Naive thymus-derived CD8-positive, alpha-beta T cell (primary cell): ENCODE measurements at places on chromosomes 3 and 15. TPM values are rescaled to one million over a fixed set of nuclear protein-coding genes. Genes with fewer than 3 reads are reported as not detected.

Gene PYGO1
- total RNA-seq = not detected

Gene NCKIPSD
- total RNA-seq = 18.7 TPM

Gene CHRD
- not detected for total RNA-seq

Gene CD86
- total RNA-seq = 0.83 TPM

DNA sequence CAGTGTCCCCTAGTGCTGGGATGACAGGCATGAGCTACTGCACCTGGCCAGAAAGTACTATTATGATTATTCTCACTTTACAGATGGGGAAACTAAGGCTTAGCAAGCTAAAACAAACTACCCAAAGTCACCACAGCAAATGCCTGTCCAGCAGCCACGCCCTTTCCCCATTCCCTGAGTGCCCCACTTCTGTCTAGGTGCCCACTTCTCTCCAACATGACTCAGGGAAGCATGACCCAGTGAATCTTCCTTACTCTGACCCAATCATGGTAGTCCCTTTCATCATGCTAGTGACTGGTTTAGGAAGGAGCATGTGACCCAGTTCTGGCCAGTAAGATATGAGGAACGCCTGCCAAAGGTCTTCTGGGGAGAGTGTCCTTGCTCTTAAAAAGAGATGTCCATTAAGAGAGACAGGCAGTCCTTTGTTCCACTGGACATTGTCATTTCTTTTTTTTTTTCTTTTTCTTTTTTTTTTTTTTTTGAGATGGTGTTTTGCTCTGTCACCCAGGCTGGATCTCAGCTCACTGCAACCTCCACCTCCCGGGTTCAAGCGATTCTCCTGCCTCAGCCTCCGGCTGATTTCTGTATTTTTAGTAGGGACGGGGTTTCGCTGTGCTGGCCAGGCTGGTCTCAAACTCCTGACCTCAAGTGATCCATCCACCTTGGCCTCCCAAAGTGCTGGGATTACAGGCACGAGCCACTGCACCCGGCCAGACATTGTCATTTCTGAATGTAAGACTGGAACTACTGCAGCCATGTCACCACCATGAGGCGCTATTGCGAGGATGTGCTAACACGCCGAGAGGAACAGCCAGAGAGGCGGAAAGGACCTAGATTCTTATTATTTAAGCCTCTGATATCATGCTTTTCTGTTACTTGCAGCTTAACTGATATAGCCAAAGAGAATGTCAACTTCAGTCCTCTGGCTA is 19.8 kb downstream of the MEGF11 start:
- DNase-seq = no peak

Gene CGNL1
- total RNA-seq = not detected

DNA sequence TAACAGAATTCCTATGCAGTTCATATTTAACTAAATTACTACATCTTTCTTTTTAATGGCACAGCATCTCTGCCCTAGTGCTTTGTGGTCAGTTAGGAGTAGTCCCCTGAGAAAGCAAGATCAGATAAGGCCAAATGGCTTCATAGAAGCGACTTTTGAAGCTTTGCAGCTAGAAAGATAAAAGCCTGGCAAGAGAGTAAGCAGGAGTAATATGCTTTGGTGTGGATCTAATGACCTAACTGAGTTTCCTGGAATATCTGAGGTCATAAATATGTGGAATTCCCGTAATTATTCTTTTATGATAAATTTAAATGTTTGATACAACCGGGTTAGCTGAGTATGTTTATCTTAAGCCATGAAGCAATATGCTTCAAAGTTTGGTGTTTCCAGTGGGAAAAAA is 374.9 kb upstream of the LRRC3B start:
- DNase-seq = no peak

GRCh38 chr3:161403251-161403650 is 31.9 kb upstream of the SPTSSB start:
- no peak for DNase-seq

- DNase-seq = no peak
These were observed 527.6 kb downstream of the DIPK2A start for GRCh38 chr3:144499001-144499930.

- no peak for DNase-seq
These were observed 122.6 kb downstream of the FBN1 start for GRCh38 chr15:48522911-48523310.

- DNase-seq = no peak
These were observed 928 bp downstream of the CEP97 start for GRCh38 chr3:101725194-101725889.

GRCh38 chr15:77964193-77964592 is 113.3 kb downstream of the TBC1D2B start:
- no peak for DNase-seq

Gene PLA2G4E
- total RNA-seq = not detected

Gene SLC28A2
- not detected for total RNA-seq

GRCh38 chr15:101449471-101450402 is 39.8 kb downstream of the PCSK6 start:
- DNase-seq = no peak

DNA sequence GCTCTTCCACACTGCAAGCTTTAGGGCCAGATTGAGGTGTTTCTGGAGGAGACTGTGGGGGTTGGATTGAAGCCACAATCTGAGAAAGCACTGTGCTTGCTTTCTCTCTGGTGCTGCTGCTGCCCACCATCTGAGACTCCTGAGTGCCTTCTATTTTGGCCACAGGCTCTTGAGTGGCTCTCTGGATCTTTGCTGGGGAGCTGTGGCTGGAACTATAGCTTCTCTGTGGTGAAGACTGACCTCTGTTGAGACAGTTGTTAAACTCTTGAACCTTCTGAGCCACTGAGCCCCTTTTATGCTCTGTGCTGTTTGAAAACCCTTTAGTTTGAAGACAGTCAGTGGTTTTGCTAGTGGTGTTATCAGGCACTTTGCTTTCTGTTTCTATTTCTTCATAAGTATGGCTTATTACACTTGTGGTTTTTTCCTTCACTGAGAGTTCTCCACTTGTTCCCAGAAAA is 108.7 kb upstream of the TSPAN3 start:
- DNase-seq = no peak

Gene VIPR1
- 122 TPM for total RNA-seq

DNA sequence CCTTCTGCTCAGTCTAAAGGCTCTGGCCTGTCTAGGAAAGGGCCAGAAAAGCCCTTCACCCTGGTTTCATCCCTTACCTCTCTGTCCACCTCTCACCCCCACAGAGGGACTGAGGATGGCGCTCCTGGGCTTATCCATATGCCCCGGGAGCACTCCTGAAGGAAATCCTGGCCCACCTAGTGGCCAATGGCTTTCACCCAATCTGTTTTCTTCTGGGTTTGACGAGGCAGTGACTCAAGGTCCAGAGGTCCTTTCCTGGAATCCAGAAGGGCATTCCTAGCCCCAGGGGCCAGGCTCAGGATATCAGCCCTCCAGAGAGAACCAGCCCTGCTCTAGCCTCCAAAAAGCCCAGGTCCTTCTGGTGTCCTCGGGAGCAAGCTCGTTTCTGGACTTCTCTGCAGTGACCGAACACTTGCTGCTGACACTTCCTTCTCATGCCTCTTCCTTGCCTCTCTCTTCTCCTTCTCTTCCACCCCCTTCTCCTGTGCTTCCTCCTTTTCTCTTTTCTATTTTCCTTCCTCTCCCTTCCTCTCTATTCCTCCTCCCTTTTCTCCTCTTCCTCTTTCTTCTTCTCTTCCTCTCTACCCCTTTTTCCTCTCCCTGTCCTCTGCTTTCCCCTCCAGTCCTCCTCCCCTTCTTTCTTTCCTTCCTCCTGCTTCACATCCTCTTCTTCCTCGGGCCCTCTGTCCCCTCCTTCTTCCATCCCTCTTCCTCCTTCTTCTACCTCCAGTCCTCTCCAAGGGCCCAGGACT is 59.6 kb downstream of the RHCG start:
- DNase-seq = no peak

Gene CKMT1A
- total RNA-seq = not detected

Gene DUOXA2
- not detected for total RNA-seq

DNA sequence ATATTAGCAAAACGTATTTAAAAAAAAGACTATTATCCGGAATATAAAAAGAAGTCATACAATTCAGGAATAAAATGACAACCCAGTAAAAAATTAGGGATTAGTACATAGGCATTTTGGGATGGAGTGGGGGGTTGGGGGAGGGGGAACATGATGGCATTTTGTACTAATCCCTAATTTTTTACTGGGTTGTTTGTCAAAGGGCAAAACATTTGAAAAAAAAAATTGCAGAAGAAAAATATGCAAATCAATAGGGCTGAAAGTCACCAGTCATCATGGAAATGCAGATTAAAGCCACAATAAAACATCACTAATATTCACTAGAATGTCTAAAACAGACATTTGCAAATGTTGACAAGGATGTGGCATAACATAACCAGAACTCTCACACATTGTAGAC is 82.5 kb downstream of the RPL22L1 start:
- DNase-seq = no peak

- no peak for DNase-seq
These were observed 110.4 kb downstream of the TMEM266 start for GRCh38 chr15:76169911-76170800.

Gene SRGAP3
- 1.8 TPM for total RNA-seq

Gene PLS1
- 4.3 TPM for total RNA-seq

Gene CD200R1
- 9.5 TPM for total RNA-seq

DNA sequence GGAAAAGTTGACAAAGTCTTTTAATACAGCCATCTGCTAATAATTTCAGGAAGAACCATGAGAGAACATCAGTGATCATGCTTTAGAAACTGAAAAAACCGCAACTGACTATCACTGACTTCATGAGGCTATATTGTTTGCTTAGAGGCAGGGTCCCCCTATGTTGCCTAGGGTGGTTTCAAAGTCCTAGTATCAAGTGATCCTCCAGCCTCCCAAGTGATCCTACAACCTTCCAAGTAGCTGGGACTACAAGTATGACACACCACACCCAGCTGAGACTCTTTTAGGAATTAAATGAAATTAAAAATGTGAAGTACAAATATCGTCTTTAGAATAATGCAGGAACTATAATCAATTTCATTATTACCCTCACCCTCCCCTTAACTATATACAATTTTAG is 58.3 kb upstream of the CSPG5 start:
- DNase-seq = no peak

- DNase-seq = no peak
These were observed 540.1 kb downstream of the NTRK3 start for GRCh38 chr15:87716422-87716821.
